Inflammatory macrophage treated with lipopolysaccharide for 4 hours (primary cell): ENCODE measurements at places on chromosomes 6 and 20.

GRCh38 chr6:157487110-157487773, 106.3 kb downstream of the ZDHHC14 start:
- no peak for DNase-seq

- DNase-seq: no peak
Measured at GRCh38 chr6:141301779-141302178, 830.9 kb upstream of the GJE1 start.

DNA sequence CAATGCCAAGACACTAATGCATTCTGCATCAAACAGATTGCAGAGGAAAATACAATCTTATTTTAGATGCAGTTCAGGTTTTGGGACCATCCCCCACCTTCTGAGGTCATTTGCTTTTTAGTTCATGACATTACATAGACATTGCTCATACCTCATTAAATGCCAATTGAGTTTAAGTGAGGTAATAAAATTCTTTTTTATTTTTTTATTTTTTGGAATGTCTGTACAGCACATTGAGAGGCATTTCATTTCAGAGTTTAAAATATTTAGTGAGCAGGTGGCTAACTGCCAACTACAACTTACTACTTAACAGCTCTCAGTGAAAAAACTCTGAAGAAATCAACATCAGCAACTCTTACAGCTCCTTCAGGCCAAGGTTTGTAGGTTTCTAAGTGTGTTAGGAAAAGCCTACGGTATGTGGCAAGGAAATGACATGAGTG, 482.2 kb upstream of the RNF217 start:
- DNase-seq: no peak

DNA sequence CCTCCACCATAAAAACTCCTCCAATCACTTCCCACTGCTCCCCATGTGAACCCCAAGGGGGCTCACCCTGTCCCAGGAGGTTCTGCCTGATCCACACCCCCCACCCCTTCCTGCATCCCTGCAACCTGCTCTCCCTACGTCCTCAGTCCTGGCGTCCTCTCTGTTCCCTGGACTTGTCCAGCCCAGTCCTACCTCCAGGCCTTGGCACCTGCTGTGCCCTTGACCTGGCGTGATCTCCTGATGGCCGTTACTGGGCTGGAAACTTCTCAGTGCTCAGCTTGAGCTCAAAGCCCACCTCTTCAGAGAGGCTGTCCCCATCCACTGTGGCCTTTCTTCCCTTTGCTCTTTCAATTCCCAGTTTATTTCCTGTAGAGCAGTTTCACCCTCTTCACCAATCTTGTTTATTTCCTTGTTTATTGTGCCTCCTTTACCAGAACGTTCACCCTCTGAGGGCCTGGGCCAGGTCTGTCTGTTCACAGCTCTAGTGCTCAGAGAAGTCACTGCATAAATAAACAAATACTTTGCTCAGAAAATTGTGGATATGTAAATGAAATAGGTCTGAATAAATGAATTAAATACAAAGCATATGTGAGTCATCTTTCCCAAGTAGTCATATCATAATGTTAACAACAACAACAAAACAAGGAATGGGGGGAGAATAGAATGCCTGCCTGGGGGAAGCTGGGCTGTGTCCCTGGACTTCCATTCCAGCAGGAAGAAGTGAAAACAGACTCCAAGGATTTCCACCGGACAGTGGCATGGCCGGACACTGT, 175.7 kb upstream of the SULF2 start:
- no peak for DNase-seq

DNA sequence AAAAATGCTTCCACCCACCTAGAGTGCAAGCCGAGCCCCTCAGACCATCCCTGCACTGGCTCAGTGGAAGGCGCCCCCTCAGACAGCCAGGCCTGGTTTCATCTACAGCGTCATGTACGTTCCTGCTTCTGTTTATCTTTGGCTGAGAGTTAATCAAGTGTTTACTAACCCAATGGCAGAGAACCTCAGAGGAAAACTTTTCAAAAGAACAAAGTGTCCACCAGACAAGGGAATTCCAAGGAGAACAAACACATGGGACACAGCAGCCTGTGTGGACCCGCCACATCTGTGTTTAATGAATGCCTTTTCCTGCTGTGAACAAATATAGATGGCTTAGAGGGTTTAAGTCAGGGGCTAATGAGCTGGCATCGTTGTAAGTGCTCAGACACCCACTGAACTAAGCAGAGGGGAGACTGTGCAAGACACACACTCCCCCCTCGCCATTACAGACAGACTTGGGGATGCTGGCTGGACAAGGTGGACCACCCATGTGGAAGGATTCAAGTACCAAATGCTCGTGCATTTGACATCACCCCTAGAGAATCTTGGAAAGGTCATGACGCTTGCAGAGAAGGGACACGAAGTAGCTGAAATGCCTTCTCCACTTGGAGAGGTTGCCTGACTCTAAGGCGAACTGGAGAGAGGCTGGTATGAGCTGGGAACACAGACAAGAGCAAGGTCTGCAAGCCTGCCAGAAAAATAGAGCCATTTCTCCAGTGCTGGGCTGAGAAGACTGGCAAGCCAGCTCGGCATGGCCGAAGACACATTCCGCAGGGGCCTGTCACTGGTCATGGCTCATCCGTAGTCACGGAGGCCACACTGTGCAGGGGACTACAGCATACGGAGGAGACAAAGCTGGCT, 53.5 kb upstream of the NXT1 start:
- no peak for DNase-seq
